ENCODE measurements at places on chromosomes 7 and 10.

DNA sequence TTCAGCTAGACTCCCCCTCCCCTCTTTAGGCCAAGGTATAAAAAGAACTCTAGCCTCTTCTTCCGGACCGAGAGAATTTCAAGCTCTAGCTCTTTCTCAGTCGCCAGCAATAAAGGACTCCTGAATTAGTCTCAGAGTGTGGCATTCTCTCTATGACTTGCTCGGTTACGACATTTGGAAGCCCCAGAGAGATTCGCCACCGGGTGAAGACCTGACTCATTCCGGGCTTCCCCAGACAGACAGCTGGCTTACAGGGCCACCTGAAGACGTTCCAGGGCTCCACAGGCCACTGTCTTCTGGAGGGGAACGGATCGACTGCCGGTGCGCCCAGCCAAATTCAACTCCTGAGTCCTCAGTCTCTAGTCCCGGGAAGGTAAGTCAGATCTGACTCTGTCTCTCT lies at the start of gene AKR1B15:
Gene AKR1B15 (plus strand): TSS at position 234 of the 400 bp plus-strand sequence. CDS start 15,510 bp downstream, outside the sequence.
- DNase-seq, result no peak

- no peak for DNase-seq
Measured at GRCh38 chr10:75283671-75284470, 48.1 kb upstream of the COMTD1 start.

GRCh38 chr10:94412449-94412848 lies 10.1 kb downstream of the TBC1D12 start:
- no peak for DNase-seq

DNA sequence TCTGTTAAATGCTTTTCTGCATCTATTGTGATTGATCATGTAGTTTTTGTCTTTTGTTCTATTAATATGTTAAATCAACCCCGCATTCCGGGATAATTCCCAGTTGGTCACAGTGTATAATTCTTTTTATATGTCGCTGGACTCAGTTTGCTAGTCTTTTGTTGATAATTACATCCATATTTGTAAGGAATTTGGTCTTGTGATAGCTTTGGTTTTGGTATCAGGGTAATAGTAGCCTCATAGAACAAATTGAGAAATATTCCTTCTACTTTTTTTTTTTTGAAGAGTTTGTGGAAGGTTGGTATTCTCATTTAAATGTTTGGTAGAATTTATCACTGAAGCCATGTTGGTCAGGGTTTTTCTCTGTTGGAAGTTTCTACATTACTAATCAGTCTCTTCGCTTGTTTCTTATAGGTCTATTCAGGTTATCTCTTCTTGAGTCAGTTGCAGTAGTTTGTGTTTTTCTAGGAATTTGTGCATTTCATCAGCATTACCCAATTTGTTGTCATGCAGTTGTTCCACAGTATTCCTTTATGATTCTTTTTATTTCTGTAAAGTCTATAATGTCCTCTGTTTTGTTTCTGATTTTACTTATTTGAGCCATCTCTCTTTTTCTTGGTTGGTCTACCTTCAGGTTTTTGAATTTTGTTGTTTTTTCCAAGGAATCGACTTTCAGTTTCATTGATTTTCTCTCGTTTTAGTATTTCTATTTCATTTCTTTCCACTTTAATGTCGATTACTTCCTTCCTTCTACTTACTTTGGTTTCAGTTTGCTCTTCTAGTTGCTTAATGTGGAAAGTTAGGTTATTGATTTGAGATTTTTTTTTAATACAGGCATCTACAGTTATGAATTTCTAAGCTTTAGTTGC lies 64.6 kb upstream of the GJD4 start:
- DNase-seq, result no peak

GRCh38 chr7:87187120-87187519 lies 32.4 kb downstream of the TMEM243 start:
- DNase-seq, result no peak

DNA sequence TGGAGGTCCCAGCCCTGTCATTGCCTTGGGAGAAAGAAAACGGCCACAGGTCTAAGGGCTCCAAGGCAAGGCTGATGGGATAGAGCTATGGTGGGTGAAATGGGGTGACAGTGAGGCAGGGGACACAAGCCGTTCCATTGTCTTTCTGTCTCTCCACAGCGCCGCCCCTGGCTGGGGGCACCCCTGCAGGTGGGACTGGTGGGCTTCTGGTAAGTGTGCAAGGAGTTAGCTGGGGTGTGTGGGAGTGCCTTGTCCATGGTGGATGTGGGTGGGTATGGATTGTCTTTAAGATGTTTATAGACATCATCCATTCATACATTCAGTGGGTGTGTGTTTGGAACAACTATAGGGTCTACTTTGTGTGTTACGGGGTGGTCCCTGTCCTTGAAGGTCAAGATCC lies 7.5 kb downstream of the SFXN3 start:
- DNase-seq, result no peak

GRCh38 chr7:90933041-90933440 lies 331.2 kb upstream of the FZD1 start:
- no peak for DNase-seq

GRCh38 chr10:4291990-4292389 lies 507.0 kb upstream of the KLF6 start:
- no peak for DNase-seq

GRCh38 chr7:77327932-77328628 lies 88.1 kb downstream of the GSAP start:
- no peak for DNase-seq

All from stimulated activated CD4-positive, alpha-beta T cell treated with anti-CD3 and anti-CD28 coated beads, TNF-alpha, amount 100 ng/mL, for 4 hours (primary cell).